ENCODE measurements at places on chromosomes 3 and 15. TPM values are rescaled to one million over a fixed set of nuclear protein-coding genes. Genes with fewer than 3 reads are reported as not detected.

DNA sequence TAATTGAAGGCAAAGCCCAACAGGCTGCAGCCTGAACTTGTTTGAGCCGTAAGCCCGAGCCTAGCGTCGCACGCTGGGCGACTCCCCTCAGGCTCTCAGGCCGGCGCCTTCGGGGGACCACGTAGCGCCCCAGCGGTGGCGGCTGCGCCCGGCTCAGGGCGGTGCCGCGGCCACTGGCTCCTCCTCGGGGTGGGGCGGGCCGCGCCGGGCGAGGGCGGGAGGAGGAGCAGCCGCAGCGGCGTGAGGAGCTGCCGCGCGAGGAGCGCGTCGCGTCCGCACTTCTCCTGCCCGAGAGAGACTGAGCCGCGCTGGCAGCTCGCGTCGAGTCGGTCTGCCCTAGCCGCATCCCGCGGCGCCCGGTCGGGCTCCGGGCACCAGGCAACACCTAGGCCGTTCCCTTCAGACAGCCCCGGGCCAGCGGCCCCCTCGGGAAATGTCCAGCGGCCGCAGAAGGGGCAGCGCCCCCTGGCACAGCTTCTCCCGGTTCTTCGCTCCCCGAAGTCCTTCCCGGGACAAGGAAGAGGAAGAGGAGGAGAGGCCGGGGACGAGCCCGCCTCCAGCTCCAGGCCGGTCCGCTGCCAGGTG lies at the start of gene CRYBG3:
Gene CRYBG3 (plus strand): TSS at position 238 of the 585 bp plus-strand sequence. CDS start 196 bp downstream, at position 434.
- DNase-seq = peak; percentile 89

- no peak for DNase-seq
Observed at GRCh38 chr15:66876731-66877476, 174.9 kb downstream of the SMAD6 start.

- DNase-seq = no peak
Observed at GRCh38 chr3:138944929-138945708, 1.8 kb downstream of the FOXL2 start.

TGM4 gene
- total RNA-seq = not detected

DNA sequence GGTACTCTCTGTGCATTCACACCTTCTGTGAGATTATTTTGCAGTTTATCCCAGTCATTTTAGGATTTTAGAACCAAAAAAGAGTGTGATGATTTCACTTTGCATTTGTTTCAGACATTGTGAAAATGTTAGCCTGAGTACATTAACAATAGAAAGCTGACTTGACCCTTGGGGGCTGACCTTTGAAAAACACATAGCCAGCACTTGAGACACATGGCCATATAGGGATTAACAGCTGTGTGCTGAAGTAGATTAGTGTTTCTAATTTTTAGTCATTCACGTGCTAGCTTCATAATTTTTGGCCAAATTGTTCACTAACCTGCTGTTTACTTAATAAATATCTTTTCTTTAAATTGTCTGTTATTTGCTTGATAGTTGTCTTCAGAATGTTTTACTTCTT lies 3.5 kb downstream of the FEM1B start:
- DNase-seq = no peak

GRCh38 chr3:189588475-189589178 lies 42.6 kb upstream of the TP63 start:
- no peak for DNase-seq

DNA sequence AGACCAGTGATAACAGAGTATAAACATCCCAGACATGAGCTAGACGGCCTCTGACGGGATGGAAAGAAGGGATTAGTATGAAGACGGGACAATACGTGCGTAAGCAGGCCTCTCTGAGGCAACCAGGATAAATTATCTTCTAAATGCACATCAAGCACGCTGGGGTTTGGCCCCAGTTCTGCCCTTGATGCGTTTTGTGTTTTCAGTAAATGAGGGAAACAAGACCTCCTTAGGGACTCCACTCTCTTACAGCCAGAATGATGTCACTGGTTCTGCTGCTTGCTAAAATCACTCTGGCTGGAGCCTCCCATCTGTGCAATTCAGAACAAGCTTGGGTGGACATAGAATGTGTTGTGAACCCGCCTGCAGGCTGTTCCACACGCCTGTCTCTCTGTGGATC lies 156.0 kb upstream of the MCTP2 start:
- peak; percentile 79 for DNase-seq

TMEM108 gene
- 7.7 TPM for total RNA-seq

DNA sequence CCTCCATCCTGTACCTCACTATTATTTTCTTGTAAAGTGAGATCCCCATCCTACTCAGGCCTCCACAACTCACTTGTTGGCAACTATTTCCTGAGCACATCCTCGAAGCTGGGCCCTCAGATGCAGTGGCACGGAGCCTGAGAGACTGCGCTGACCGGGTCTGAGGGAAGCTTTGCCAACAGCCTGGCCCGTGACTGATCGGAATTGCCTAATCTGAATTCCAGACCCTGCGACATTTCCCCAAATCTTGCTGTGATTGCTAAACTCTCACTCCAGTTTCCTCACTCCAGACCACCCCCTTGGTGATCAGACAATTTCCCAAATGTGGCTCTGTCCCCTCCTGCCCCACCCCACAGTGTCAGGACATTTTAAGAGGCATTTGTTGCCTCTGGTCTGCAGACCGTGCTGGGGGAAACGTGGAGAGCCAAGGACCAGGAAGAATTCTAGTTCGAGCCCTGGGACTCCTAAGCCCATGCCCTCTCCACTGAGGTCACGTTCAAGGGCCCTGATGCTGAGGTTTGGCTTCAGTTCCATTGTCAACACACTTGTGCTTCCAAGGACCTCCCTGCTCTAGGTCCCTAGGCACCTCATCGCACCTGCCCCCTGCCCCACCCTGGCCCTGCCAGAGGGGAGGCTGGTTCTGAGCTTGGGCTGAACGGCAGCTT lies 22.8 kb downstream of the KLHL25 start:
- peak; percentile 83 for DNase-seq

- no peak for DNase-seq
Observed at GRCh38 chr3:88059380-88060170, 520 bp downstream of the ZNF654 start.

- DNase-seq = no peak
Observed at GRCh38 chr15:78995921-78996893, 51.4 kb upstream of the CTSH start.

COPB2 gene
- 84.9 TPM for total RNA-seq

DNA sequence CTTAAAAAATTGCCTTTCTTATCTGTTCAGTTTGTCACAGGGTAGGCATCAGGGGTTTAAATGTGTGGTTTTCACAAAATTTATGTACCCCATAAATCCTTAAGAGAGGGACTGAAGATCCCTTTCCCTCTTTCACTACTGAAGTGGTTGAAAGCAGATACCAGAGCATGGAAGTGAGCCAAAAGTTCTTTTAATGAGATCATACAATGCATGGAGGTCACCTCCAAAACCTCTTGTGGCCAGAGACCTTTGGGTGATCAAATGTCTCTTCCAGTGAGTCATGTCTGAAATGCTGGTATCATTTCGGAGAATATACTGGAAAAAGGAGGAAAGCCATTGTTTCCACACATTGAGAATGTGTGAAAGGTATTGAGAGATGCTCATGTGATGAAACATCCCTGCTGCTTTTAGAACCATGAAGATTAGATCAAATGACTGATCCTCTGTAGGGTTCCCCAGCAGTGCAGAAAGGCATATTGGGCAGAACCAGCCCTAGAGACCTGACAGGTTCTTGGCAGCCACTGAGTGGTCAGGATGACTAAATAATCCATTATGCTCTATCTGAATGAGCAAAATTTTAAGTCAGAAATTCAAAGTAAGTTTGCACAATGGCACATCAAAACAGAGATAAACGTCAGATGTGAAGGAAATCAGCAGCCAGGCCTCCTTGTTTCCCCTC lies 165.8 kb upstream of the SLC2A2 start:
- DNase-seq = no peak

DNA sequence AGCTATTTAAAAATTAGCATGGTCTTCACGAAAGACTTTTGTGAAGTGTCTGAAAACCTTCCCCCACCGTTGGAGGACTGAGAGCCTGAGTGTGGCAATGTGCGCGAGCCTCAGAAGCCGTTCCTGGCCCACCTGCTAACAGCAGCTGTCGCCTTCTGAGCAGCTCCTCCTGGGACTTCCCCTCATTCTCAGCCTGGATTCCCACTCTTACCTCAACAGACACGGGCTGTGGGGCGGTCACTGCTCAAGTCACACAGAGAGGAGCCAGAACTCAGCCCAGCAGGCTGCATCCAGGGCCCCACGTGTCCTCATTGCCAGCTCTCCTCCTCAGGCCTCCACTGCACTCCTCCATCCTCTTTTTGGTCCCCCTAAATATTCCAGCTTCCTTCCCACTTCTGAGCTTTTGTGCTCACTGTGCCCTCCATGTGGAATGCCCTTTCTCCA lies 7.8 kb downstream of the DNASE1L3 start:
- DNase-seq = no peak

DNA sequence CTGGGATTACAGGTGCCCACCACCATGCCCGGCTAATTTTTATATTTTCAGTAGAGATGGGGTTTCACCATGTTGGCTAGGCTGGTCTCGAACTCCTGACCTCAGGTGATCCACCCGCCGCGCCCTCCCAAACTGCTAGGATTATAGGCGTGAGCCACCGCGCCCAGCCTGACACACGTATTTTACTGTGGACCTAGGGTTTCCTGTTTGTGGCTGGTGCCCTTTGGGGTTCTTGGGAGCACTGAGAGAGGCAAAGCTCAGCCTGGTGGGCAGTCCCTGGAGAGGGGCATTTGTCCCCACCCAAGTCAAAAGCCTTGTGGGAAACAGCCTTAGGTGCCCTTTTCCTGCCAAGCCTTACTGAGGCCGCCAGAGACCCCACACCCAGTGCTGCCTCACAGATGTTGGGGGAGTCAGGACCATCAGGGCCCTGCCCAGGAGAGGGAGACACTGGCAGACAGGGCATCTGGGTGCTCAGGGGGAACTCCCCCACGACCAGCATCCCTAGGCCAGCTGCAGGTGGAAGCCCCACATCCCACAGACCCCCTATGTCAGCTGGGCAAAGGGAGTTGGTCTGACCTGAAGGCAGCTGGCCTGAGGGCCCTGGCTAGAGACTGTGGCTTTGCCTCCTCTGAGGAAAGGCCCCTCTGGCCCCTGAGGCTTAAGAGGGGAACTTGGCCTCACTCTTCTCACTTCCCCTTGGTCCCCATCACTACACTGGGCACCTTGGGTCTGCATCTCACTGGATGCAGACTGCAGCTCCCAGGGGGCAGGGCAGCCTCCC lies 35.1 kb downstream of the DNAH1 start:
- DNase-seq = no peak

DNA sequence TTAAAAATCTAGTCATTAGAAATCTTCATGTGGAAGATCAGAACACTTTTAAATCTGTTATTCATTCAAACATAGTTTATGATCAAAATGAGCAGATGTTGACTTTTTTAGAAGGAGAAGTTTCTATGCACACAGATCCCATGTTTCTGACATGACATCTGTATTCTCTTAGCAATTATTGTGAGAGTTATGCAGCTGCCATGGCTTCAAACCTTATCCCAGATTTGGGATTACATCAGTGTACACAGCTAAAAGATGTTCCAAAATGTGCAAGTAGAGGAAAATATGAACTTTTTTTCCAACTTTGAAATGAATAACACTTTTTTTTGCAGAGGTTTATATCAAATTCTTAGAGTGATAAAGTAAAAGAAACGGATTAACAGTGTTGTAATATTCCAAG lies 1166.9 kb downstream of the ZPLD1 start:
- no peak for DNase-seq

IL16 gene
- 4.7 TPM for total RNA-seq

HACD3 gene
- 18.0 TPM for total RNA-seq

DNA sequence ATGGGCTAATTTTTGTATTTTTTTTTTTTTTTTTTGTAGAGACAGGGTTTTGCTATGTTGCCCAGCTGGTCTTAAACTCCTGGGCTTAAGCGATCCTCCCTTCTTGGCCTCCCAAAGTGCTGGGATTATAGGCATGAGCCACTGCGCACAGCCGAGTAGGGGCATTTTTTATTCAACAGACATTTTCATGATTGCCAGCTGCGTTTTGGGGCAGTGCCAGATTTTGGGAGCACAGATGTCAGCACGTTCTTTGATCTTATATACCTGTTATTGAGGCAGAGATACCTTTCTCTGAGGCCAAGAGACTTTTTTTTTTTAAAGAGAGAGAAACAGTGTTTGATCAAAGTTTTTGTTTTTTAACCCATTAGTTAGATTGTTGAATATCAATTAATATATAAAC lies 16.8 kb downstream of the NEO1 start:
- no peak for DNase-seq

DNA sequence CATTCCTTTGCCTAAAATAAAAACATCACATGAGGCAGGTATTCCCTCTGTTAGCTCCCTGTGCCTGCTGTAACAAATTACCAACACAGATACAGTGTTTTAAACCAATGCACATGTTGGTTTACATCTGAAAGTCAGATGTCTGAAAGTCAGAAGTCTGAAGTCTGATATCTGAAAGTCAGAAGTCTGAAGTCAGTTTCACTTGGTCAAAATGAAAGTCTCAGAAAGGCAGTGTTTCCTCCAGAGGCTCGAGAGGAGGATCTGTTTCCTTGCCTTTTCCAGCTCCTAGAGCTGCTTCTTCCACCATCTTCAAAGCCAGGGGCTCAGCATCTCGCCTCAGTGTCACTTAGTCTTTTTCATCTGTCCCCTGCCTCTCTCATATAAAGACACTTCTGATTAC lies 22.0 kb downstream of the SST start:
- DNase-seq = no peak

- DNase-seq = no peak
Observed at GRCh38 chr3:133171831-133172230, 133.6 kb downstream of the TMEM108 start.

CHRNA3 gene
- total RNA-seq = 0.06 TPM

DNA sequence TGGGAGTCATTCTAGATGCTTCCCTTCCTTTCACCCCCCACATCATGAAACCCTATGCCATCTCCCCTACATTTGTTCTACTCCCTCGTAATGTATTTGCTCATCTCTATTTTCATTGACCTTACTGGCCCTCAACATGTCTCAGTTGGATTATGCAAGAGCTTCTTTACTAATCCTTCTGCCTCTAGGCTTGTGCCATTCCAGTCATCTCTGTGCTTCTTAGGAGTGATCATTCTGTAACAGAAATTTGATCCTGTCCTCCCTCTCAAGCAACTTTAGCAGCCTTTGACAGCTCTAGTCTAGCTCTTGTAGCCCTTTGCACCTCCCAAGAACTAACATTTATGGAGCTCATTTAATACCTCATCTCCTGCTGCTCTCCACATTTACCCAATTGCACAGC lies 64.7 kb downstream of the ISL2 start:
- DNase-seq = no peak

PPM1L gene
- 30.2 TPM for total RNA-seq

GRCh38 chr3:52398670-52399081 lies 46.2 kb downstream of the SEMA3G start:
- no peak for DNase-seq

PLA2G4E gene
- not detected for total RNA-seq

- no peak for DNase-seq
Observed at GRCh38 chr3:110767838-110768237, 303.8 kb upstream of the NECTIN3 start.

- DNase-seq = no peak
Observed at GRCh38 chr15:92928225-92928750, 28.2 kb downstream of the CHD2 start.

GRCh38 chr3:58074116-58074715 lies 66.0 kb downstream of the FLNB start:
- DNase-seq = no peak

- no peak for DNase-seq
Observed at GRCh38 chr3:23275061-23275460, 71.9 kb downstream of the UBE2E2 start.

- DNase-seq = no peak
Observed at GRCh38 chr15:89812847-89813320, 1.8 kb downstream of the ANPEP start.

SPSB4 gene
- 3.0 TPM for total RNA-seq

GRCh38 chr3:193342551-193342950 lies 36.0 kb downstream of the ATP13A5 start:
- DNase-seq = no peak

CPNE9 gene
- total RNA-seq = 0.10 TPM

- no peak for DNase-seq
Observed at GRCh38 chr3:197300361-197300760, 1.9 kb upstream of the DLG1 start.

Data from left cardiac atrium (tissue), 4 donors.